ENCODE measurements at places on chromosomes 11 and 22.

- no peak for DNase-seq
These were observed 20.2 kb downstream of the MMP27 start for GRCh38 chr11:102685338-102685737.

DNA sequence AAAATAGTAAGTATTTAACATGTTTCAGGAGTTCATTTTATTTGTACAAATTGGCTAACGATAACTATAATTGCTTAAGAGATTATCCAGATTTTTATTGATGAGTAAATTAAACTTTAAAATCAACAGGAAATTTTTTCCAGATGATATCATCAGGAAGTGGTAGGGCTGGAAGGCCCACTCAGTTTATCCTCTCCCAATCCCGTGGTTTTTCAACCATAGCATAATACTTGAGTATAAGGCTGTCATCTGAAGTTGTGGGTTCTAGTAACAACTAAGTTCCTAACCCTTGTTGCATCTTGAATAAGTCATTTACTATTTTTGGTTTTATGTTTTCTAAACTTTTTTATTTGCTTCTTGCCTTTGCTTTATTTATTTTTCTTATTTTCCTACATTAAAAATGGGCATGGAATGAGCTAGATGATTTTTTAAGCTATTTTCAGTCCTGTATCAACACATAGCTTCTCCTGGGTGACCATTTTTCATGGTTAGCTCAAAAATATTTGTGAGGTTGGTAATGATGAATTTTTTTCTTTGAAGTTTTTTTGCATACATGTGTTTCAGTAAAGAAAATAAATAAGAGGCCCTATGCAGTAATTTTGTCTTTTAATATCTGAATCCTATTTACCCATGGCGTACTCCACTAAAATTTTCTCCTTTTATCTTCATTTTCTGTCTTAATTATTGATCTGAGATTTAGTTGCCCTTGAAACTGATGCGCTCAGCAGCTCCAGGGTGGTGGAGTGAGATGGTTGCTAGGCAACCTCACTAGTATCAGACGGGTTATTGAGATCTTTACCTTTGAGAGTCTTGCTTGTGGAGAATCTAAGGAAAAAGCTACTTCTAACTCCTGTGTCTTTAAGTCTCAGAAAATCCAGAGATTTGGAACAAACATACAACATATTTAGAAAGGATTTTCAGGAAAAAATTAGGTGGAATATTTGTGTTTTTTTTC, 452.0 kb upstream of the CCDC179 start:
- no peak for DNase-seq

GRCh38 chr22:35590634-35591295, 26.4 kb downstream of the MB start:
- no peak for DNase-seq

- peak; percentile 38 for DNase-seq
These were observed 536 bp downstream of the YWHAH start for GRCh38 chr22:31944700-31945442.

DNA sequence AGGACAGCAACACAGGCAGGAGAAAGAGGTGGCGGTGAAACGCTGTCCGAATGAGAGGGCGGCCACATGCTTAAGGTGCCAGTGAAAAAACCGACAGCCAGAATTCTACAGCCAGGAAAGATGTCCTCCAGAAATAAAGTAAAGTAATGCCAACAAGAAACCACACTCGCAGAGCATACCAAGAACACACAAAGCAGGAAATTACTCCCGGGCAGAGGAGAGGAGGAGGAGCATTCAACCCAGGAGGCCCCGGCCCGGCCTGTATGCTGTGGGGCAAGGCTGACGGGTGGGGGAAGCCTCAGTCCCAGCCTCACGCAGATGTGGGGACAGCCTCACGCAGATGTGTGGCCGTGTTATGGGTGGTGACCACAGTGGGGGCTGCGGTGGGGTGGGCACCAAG, 28.0 kb downstream of the CHID1 start:
- DNase-seq, result no peak

DNA sequence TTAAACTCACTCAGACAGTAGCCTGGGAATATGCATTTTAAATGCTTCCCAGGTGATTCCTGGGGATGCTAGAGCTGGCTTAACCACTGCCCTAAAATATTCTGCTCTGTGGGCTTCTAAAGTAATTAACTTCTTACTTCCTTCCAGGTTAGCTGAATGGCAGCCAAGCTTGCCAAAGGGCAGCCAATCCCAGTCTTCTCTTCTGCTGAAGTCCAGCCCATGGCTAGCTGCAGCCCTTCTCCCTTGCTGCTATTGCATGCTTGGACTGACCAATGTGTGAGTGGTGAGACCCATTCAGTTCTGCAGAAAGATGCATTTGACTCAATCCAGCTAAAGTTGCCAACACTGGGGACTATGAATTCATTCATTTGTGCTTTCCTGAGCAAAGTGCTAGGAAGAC, 411.9 kb downstream of the SOX6 start:
- DNase-seq, result no peak

DNA sequence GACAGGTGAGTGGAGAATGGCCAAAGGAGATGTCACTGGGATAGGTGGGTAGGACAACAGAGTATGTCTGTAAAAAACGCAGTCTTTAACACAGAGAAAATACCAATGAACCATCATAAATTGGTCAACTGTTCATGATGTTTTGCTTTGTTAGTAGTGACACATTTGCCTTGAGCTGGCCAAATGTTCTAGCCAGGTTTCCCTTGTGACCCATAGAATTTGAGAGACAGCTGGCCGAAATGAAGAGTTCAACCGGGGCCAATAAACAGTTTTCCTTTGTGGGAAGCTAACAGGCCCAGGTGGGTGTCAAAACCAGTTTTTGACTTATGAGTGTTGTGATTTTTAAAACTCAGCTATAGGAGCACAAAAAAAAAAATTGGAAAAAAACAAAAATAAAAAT, 116.6 kb upstream of the BID start:
- DNase-seq, result no peak

- DNase-seq, result no peak
These were observed 27.1 kb downstream of the MYEOV start for GRCh38 chr11:69320756-69321741.

DNA sequence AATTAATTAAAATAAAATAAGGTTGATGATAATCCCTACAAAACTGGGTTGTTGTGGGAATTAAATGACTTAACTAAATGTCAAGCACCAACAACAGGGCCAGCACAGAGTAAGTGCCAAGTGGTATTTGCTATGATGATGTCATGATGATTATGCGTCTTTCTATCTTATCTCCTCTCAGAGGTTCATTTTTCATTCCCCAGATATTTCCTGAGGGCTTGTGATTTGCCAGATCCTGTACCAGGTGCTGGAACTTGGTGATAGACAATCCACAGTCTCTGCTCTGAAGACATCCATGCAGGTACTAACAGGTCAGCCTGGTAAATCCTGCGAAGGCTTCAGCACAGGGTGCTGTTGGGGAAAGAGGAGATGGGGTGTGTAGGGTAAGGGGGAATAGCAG, 8.1 kb upstream of the MYH9 start:
- no peak for DNase-seq

GRCh38 chr22:19604711-19605268, 80.6 kb upstream of the CLDN5 start:
- DNase-seq, result no peak

- DNase-seq, result no peak
These were observed 1.4 kb upstream of the KREMEN1 start for GRCh38 chr22:29071261-29072045.

DNA sequence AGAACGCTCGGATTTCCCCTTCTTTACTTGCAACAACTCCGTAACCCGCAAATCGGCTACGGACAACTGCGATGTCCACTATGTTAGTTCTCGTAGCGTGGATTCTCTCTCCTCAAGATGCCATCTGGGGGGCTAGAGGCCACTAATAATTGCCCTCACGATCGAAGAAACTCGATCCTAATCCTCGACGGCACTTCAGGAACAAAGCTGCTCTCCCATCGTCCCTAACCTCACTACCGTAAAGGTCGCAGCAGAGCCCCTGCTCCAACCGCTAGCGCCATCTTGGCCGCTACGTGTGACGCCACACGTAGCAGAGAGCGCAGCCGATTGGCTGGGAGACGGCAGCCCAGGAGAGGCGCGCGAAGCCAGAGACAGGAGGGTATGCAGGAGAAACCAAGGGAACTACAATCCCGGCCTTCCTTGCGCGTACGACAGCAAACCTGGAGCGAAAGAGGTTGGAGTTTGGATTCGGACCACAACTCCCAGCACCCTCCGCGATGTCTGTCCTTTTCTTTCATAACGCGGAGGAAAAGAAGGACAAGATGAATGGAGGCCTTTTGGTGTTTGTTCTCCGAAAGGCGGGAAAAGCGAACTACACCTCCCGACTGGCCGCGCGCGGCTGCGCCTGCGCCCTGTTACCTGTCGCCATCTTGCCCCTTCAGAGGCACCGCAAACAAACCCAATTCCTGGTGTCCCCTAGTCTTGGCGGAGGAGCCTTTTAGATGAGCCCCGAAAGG, at the start of gene EMSY:
TSS of gene EMSY (plus strand) at position 635 of the 737 bp plus-strand sequence. CDS start 1,921 bp downstream, outside the sequence.
- DNase-seq, result peak; percentile 99

DNA sequence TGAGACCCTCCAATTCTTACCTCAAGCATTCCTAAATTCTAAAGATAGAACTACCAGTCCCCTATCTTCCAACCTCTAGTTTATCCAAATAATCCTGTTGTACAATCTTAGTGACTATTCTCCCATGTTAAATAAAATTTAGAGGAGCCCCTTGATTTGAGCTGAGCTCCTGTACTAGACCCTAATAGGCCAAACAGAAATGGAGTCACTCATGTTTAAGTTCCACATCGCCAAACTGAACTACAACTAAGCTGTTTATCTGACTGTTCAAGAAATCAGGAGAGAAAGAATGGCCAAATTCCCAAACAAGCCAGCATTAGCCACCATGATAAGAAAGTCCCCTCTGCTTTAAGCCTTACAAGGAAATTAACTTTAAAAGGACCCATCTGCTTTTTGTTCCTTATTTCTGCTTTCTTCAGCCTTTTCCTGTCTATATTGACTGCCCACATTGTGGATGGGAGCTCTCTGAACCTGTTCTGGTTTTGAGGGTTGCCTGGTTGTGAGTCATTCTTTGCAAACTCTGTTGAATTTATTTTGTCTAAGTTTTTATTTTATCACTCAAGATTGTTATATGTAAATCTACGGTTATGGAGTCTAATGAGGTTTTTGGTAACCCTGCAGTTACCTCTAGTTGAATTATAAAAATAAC, 90.4 kb downstream of the TTC28 start:
- no peak for DNase-seq

GRCh38 chr11:12279672-12280108, 97.7 kb upstream of the PARVA start:
- DNase-seq, result no peak

- DNase-seq, result no peak
These were observed 10.1 kb downstream of the SUSD2 start for GRCh38 chr22:24191381-24191841.

- no peak for DNase-seq
These were observed 439.6 kb downstream of the DYNC2H1 start for GRCh38 chr11:103548838-103549237.

GRCh38 chr11:297051-297585, 2.2 kb downstream of the IFITM5 start:
- no peak for DNase-seq

DNA sequence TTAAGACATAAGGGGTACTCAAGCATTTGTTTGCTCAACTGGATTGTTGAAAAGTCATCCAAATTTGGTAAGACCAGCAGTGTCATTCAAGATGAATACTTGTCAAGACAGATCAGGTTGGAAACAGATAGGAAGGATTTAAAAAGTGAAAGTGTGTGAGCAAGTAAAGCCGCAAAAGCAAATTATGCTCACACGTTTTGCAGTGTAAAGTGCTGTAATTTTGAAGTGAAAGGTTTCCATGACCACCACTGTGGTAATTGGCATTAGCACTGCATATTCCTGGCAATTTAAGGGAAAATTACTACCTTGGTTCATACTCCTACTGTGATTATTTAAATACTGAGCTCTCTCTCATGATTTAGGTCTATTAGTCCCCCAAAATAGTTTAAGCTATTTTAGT, 704.1 kb upstream of the CCDC179 start:
- no peak for DNase-seq

- no peak for DNase-seq
These were observed 18.4 kb upstream of the TECTA start for GRCh38 chr11:121082670-121083069.

- peak; percentile 31 for DNase-seq
These were observed 581 bp upstream of the AP5B1 start for GRCh38 chr11:65781152-65781961.

GRCh38 chr22:33108037-33108436, 49.9 kb upstream of the SYN3 start:
- no peak for DNase-seq

DNA sequence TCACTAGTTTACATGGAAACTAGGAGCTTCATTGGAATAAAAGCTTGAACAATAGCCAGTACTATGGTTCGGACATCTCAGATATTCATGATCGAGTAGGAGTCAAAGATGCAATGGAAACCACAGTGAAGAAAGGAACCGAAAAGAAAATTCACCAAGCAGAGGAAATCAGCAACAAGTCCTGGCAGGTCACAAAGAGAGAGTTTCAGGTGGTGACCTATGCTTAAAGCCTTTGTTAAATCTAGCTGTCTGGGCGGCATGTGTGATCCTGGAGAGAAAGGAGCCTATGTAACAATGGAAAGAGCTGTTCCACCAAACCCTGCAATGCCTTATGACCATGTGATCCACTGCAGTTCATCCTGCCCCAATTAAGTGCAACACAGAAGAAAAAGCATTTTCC, 68.9 kb upstream of the POU2AF2 start:
- DNase-seq, result no peak

DNA sequence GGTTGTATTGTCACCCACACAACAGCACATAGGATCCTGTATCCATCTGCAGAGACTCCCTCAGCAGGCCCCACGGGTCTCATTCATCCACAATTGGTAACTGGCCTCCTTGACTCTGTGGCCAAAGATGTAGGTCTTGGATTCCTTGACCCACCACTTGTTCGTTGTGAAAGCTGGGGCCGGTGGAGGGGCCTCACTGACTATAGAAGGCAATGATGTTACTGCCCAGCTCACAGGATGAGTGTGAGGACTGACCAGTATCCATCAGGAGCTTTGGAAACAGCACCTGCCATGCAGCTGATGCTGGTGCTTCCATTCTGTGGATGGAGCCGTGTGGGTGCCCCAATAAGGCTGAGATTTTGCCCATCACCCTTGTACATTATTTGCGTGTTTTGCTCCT, 615.7 kb downstream of the BRD1 start:
- no peak for DNase-seq

DNA sequence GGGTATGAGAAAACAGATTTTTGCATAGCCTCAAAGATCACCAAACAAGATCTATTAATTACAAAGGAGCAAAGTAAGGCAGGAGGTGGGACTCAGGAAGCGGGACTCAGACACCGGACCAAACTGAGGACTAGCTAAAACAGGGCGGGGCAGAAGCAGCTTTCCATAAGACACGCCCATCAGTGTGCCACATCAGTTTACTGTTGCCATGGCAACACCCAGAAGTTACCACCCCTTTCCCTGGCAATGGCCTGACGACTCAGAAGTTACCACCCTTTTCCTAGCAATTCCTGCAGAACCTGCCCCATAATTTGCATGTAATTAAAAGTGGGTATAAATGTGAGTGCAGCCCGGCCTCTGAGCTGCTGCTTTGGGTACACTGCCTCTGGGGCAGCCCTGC, 173.9 kb downstream of the SHANK2 start:
- no peak for DNase-seq

Measured in anterior cingulate cortex (tissue), 58 donors.